ENCODE measurements at places on chromosomes 2 and 18. TPM values are rescaled to one million over a fixed set of nuclear protein-coding genes. Genes with fewer than 3 reads are reported as not detected.

Gene CDH20
- polyA plus RNA-seq, result not detected

Gene PTPN18
- polyA plus RNA-seq, result 39.4 TPM

- no peak for DNase-seq
Measured at GRCh38 chr18:9466846-9467245, 8.5 kb upstream of the RALBP1 start.

- DNase-seq, result no peak
Measured at GRCh38 chr2:215441560-215442400, 5.9 kb upstream of the FN1 start.

DNA sequence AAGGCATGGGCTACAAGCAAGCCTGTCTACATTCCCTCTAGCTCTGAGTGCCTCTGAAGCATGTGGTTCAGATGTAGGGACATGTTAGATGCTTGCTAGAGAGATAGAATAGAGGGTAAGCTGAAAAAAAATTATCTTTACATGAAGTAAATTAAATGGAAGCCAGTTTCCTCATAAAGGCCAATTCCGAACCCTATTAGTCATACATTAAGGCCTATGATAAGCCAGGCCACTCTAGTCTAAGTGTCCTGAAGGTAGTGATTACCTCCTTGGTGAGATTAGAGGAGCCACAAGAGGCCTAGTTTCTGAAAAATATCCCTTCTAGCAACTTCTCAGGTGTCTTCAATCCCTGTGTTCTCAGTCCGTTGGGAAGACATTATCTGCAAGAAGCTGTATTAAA is 72.4 kb upstream of the NPAS2 start:
- no peak for DNase-seq
